ENCODE measurements at places on chromosomes 1 and 21. TPM values are rescaled to one million over a fixed set of nuclear protein-coding genes. Genes with fewer than 3 reads are reported as not detected.

DNA sequence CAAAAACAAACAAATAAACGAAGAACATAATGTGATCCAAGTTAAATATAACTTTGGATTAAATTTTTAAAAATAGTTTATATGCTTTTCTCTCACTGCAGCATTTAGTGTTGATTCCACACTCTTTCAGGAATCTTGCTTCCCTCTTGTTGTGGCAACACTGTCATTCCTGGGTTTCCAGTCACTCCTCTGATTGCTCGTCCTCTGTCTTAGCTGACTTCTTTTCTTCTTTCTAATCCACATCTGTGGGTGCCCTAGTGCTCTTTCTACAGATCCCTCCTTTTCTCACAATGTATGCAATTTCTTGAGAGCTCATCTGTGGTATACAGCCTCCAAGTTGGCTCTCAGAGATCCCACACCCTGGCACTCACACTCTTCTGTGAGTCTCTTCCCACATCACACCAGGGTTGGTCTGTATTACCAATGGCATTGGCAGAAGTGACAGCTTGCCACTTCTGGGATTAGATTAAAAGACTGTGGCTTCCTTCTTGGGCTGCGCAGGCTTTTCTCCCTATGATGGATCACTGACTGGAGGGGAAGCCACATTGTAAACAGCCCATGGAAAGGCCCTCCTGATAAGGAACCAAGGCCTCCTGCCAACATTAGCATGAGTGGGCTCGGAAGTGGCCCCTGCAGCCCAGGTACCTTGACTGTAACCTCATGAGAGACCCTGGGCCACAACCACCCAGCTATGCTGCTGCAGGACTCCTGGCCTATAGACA, 11.5 kb upstream of the MYOC start:
- H3K27me3 ChIP-seq: no peaks in the 10 kb centered on the region
- H3K27ac ChIP-seq: no peak overlapping the region
- no peak for DNase-seq
- H3K36me3 ChIP-seq: no peaks in the 10 kb centered on the region
- H3K4me3 ChIP-seq: no peak overlapping the region

The ZMYND12 gene
- total RNA-seq: 1.1 TPM

- peaks cover 6% of the 10 kb centered on the region for H3K36me3 ChIP-seq
- H3K4me1 ChIP-seq: peaks cover 22% of the 10 kb centered on the region
- DNase-seq: peak; percentile 62
- peaks cover 14% of the 10 kb centered on the region for H3K27me3 ChIP-seq
- peak within 1 kb of the TSS; percentile 100 for H3K4me3 ChIP-seq
- H3K27ac ChIP-seq: peak within 1 kb of the TSS; percentile 97
Measured at GRCh38 chr1:220527908-220528678, at the start of gene MARK1. MARK1 (plus strand) TSS chr1:220528136; CDS start chr1:220528823, 687 bp downstream.

DNA sequence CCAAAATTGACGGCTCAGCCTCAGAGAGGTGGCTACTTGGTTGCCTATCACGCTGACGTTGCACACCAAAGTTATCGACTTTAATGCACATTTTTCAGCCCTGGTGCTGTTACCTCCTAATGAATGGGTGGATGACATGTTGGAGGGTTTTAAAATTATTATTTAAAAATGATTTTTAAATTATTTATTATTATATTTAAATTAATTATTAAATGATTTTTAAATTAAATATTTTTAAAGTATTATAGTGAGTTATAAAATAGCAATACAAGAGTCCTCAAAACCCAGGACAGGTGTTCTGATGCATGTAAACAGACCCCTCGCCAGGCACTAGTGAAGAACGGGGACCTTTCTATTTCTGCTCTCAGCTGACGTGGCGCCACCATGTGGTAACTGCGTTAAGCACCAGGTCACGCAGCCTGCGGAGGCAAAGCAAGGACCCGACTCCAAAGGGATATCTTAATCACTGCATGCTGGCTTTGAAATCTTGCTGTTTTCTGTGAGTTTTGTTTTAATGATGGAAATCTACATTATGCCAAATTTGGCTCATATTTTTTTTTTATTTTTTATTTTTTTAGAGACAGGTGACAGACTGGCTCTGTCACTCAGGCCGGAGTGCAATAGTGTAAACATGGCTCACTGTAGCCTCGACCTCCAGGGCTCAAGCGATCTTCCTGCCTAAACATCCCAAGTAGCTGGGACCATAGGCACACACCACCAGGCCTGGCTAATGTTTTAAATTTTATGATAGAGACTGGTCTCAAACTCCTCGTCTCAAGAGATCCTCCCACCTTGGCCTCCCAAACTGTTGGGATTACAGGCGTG, 22.6 kb downstream of the CASP9 start:
- H3K27ac ChIP-seq: no peak overlapping the region
- no peaks in the 10 kb centered on the region for H3K27me3 ChIP-seq
- no peak overlapping the region for H3K4me3 ChIP-seq
- no peaks in the 10 kb centered on the region for H3K36me3 ChIP-seq

The TFB2M gene
- total RNA-seq: 9.5 TPM

- DNase-seq: no peak
- H3K36me3 ChIP-seq: no peaks in the 10 kb centered on the region
- no peaks in the 10 kb centered on the region for H3K27me3 ChIP-seq
Measured at GRCh38 chr1:115237507-115237906, 100.5 kb downstream of the NGF start.

The SERPINC1 gene
- not detected for total RNA-seq

The ODF2L gene
- 84.5 TPM for total RNA-seq

The SLC6A17 gene
- total RNA-seq: 46.1 TPM

GRCh38 chr1:85290826-85291225, 14.4 kb upstream of the BCL10 start:
- peaks cover 1% of the 10 kb centered on the region for H3K27me3 ChIP-seq
- H3K4me3 ChIP-seq: no peak overlapping the region
- no peak overlapping the region for H3K27ac ChIP-seq
- H3K36me3 ChIP-seq: no peaks in the 10 kb centered on the region

The SYCP1 gene
- not detected for total RNA-seq

GRCh38 chr21:45824546-45825215, 156.9 kb upstream of the COL6A1 start:
- DNase-seq: no peak
- peaks cover 3% of the 10 kb centered on the region for H3K27me3 ChIP-seq

The NMNAT2 gene
- total RNA-seq: 1.7 TPM

The KRTAP23-1 gene
- total RNA-seq: not detected

GRCh38 chr1:154609398-154610380, 1.7 kb upstream of the ADAR start:
- peak overlapping the region; percentile 91 for H3K27ac ChIP-seq
- H3K36me3 ChIP-seq: no peaks in the 10 kb centered on the region
- H3K27me3 ChIP-seq: peaks cover 4% of the 10 kb centered on the region
- peak overlapping the region; percentile 99 for H3K4me3 ChIP-seq
- H3K4me1 ChIP-seq: peaks cover 30% of the 10 kb centered on the region

- H3K4me3 ChIP-seq: no peak overlapping the region
- DNase-seq: peak; percentile 18
- peaks cover 4% of the 10 kb centered on the region for H3K27me3 ChIP-seq
- peaks cover 14% of the 10 kb centered on the region for H3K36me3 ChIP-seq
- peaks cover 13% of the 10 kb centered on the region for H3K4me1 ChIP-seq
Measured at GRCh38 chr1:33007190-33008050, 29.3 kb downstream of the AK2 start.

DNA sequence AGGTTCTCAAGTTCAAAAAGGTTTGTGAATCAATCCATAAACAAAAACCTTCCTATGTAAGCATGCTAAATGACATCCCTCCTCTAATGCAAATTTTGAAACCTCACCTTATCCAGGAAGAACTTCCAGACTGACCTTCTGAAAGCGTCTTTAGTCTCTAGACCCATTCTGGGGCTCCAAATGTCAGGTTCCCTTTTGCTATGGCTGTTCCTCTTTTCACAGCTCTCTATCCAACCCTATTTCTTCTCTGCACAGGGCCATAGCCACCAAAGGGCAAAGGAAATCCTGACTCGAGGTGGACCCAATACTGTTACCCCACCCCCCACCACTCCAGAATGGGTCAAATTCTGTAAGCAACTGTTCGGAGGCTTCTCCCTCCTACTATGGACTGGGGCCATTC, 3.4 kb downstream of the ATP1A4 start:
- H3K4me3 ChIP-seq: no peak overlapping the region
- H3K27me3 ChIP-seq: peaks cover 5% of the 10 kb centered on the region
- H3K4me1 ChIP-seq: no peaks in the 10 kb centered on the region
- no peak for DNase-seq
- H3K27ac ChIP-seq: no peak overlapping the region

GRCh38 chr1:101942516-101943193, 54.1 kb downstream of the OLFM3 start:
- DNase-seq: no peak
- no peak overlapping the region for H3K27ac ChIP-seq
- H3K27me3 ChIP-seq: no peaks in the 10 kb centered on the region
- no peaks in the 10 kb centered on the region for H3K36me3 ChIP-seq
- peaks cover 7% of the 10 kb centered on the region for H3K4me1 ChIP-seq

GRCh38 chr1:198157241-198157846, 546 bp downstream of the NEK7 start:
- peaks cover 44% of the 10 kb centered on the region for H3K4me1 ChIP-seq
- H3K27me3 ChIP-seq: peaks cover 14% of the 10 kb centered on the region
- H3K4me3 ChIP-seq: peak overlapping the region; percentile 100
- DNase-seq: peak; percentile 70

GRCh38 chr21:28267449-28267848, 725.2 kb downstream of the LTN1 start:
- H3K27me3 ChIP-seq: no peaks in the 10 kb centered on the region
- no peaks in the 10 kb centered on the region for H3K36me3 ChIP-seq
- DNase-seq: no peak
- no peaks in the 10 kb centered on the region for H3K4me1 ChIP-seq
- H3K27ac ChIP-seq: no peak overlapping the region

Measured in endothelial cell (in vitro differentiated cells).